ENCODE measurements at places on chromosomes 7 and 10.

DNA sequence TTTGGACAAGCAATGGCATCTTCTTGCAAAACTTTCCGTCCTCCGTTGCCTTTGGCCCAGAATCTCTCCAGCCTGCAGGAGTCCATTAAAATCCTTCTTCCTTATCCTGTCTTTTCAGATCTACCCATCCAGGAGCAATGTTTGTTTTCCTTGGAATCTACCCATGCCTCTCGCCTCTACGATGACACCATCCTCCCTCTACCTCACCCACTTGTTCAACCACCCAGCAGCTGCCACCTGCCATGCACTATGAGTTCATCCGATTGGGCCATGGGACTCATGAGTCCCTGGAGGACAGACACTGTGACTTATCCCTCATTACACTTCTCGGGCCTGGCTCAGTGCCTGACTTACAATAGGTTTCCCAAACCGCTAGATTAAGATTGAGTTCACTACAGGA lies 26.8 kb upstream of the MGMT start:
- no peak for DNase-seq

- DNase-seq: peak; percentile 32
These were observed 9.4 kb downstream of the CLDN12 start for GRCh38 chr7:90412458-90413184.

DNA sequence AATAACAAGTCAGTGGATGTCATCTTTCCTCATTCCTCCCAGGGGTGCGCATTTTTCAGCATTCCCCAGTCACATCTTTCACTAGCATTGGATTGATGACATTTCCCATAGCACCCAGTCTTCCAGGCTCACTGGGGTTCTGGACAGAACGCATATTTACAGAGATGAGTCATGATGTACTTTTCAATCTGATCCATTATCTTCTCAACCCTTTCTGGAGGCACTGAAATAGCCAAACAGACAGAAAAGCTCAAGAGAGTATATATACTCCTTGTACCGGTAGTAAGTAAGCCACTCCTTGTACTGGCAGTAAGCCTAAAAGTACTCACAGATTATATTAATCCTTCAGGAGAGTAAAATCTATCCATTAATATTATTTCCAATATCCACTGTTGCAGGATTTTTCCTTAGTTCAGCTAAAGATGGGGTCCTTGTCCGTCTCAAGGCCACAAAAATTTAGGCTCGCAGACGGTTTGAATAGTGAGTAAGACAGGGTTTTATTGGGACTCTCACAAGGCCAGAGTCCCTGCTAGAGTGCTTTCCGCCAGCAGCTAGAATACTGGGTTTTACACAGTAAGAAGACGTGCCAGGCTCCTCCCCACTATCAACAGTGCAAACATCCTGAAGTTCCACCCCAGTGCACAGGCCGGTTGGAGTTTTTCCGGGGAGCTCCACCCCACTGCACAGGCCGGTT lies 60.8 kb downstream of the MDH2 start:
- DNase-seq: no peak

DNA sequence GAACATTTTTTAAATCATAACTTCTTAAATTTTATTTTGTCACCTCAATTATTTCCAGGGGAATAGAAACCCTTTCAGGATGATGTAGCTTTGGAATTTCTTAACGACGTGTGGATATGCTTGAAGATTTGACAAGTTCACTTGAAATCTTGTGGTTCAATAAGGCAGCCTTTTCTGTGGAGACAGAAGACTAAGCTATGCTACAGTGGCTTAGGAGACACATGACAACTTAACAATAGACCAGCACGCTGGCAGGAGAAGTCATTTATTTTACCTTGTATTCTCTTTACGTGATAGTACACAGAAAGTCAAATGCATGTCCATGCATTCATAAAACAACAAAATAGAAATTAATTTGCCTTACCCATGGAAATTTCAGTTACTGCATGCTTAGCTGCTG lies 181.6 kb downstream of the GRM3 start:
- no peak for DNase-seq

DNA sequence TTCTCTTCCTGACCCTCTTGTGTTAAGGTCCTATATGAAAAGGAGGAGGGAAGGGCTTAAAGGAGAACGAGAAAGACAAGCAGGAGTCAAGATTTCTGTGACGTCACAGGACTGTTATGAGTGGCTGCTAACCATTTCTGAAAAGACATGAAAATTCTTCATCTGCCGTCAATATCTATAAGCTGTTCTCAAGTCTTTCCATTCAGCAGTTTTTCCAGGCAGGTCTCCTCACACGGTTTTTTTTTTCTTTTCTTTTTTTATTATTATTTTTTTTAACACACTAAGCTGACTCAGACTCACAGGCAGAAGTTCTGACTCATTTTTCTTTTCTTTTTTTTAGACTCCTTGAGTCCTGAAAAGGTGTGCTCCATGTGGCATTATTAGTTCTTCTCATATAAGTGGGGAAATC lies 72.0 kb downstream of the DGKI start:
- DNase-seq: peak; percentile 3

- no peak for DNase-seq
These were observed 205.4 kb downstream of the MBL2 start for GRCh38 chr10:52567247-52567580.

DNA sequence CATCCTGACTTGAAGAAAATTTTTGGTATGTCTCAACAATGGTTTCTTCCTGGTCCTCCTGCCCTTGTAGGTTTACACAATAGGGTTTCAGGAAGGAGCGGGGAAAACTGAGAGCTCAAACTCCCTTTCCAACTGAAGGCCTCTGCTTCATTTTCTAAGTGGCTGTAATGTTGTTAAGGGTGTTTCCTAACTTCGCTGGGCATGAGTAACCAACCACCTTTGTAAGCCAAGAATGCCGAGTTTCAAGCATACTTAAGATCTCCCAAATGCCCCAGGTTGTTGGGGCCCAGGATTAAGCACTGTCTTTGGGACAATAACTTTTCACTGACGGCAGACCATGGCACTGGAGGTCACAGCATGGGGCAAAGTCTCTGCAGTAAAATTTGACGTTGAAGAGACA lies 33.6 kb upstream of the DRGX start:
- DNase-seq: no peak

GRCh38 chr7:130953196-130953595 lies 219.2 kb upstream of the KLF14 start:
- DNase-seq: no peak

- peak; percentile 46 for DNase-seq
These were observed 6.1 kb upstream of the COA1 start for GRCh38 chr7:43735403-43735801.

DNA sequence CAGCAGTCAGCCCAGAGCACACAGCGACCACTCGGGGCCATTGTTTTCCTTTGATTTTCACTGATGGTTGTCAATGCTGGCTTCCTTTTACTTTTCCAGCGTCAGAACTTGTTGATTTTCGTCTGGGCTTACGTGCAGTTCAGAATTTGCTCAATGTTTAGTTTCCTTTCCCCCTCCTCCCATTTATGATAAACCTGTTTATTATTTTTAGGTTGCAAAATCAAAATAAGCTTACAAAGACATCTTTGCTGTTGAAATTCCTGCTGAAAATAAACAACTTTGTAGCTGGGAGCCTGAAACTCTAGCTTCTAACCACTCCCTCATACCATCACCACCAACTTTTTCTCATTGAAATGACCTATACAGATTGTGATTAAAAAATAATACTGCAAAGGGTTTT lies 83.1 kb upstream of the LYZL1 start:
- no peak for DNase-seq

- peak; percentile 19 for DNase-seq
These were observed 21.4 kb upstream of the RSBN1L start for GRCh38 chr7:77674878-77675277.

GRCh38 chr10:119762805-119763798 lies 37.3 kb downstream of the INPP5F start:
- DNase-seq: no peak

- DNase-seq: no peak
These were observed 45.2 kb upstream of the MSMB start for GRCh38 chr10:46091080-46091827.

GRCh38 chr7:154649434-154649833 lies 353.5 kb downstream of the PAXIP1 start:
- DNase-seq: no peak

GRCh38 chr10:3568983-3569382 lies 216.0 kb downstream of the KLF6 start:
- DNase-seq: no peak

DNA sequence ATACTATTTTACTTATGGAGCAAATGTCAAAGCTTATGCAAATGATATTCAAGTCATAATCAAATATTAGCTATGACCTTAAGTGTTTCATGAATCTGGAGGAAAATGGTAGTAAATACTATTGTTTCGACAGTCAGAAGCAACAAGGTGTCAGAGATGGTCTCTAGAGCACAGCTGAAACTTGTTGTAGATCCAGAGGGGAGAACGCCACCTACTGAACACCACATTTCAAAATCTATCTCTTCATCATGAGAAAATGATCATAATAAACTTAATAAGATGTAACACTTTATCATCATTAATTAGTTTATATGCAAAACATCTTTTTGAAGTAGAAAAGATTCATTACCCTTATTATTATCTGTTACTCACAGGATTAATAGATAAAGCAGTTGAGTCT lies 418.7 kb downstream of the GATA3 start:
- DNase-seq: peak; percentile 14

DNA sequence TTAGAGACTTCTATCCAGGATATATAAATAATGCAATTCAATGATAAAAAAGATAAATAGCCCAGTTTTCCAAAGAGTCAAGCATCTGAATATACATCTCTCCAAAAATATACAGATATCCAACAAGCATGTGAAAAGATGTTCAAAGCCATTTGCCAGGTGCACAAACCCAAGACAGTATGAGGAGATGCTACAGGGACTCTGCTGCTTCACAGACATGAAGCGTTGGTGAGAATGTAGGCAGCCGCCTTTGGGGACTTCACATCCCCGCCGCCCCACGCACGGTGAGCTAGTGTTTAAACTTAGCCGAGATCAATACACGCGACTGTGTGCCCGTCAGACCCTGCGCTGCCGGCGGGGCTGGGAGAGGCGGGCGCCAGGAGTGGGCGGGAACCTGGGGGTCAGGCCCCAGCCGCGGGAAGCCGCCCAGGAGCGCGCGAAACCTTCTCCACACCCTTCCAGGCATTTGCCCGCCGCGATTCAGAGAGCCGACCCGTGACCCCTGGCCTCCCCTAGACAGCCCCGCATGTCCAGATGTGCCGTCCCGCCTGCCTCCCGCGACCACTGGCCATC lies 927 bp upstream of the ALOX5 start:
- DNase-seq: peak; percentile 44

DNA sequence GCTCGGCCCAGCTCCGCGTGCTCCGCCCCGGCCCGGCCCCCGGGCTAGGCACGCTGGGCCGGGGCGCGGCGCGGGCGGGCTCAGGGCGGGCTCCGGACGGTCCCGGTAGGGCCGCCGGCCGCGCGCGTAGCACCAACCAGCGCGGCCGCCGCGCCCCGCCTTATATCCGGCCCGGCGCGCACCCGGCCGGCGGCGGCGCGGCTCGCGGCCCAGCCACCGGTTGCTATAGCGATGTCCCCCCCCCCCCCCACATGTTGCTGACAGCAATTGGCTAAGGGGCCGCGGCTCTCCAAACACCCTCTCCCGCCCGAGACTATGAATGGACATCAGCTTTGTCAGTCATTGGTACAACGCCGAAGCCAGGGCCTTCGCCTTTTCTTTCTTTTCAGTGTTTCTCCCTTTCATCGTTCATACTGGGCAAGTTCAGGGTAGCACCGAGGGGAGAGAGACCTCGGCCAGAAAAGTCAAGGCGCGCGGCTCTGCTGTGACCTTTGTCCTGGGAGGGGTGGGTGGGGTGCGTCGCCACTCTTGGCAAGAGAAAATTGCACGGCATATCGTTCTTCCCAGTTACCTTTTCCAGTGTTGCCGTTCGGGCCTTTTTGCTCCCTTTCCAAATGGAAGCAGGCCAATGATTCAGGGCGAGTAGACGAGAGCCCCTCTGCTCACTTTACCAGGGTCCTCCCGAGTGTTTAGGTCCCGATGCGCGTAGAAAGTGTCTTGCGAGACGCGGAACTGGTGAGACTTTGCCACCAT lies 354.2 kb downstream of the DNAJB6 start:
- no peak for DNase-seq

DNA sequence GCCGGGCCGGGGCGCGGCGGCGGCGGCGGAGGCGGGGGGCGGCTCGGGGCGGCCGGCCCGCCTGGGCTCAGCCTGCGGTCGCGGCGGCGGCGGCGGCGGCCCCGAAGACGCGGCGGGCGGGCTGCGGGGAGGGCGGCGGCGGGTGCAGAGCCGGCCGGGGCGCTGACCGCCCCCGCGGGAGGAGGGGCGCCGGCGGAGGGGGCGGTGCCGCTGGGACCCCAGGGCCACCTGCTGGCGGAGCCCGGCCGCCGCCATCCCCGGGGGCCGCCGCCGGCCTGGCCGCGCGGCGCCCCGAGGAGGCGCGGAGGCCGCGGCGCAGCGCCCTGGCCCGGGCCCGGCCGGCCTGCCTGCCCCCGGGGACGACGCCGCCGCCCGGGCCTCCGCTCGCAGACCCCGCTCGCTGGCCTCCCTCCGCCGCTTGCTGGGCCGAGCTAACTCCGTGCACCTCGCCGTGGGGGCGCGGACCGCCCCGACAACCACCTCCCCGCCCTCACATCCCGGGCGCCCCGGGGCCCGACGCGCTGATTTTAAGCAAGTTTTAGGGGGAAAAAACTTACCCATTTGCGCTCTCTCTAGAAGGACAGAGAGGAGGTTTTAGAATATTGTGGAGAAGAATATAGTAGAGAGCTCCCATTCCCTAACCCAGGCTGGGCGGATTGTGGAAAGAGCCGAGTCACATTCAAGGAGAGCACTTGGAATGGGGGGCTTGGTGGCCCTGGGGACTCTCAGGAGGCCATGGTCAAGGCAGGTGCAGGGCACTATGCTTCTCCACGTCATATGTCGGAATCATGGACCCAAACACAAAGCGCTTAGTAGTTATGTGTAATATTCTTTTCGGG lies at the start of gene BEND7:
Gene BEND7, minus strand, starts transcription at position 140 of the 839 bp plus-strand sequence. CDS start 481 bp downstream, outside the sequence.
- DNase-seq: peak; percentile 48

- DNase-seq: no peak
These were observed 261.5 kb downstream of the MALRD1 start for GRCh38 chr10:19310066-19310465.

DNA sequence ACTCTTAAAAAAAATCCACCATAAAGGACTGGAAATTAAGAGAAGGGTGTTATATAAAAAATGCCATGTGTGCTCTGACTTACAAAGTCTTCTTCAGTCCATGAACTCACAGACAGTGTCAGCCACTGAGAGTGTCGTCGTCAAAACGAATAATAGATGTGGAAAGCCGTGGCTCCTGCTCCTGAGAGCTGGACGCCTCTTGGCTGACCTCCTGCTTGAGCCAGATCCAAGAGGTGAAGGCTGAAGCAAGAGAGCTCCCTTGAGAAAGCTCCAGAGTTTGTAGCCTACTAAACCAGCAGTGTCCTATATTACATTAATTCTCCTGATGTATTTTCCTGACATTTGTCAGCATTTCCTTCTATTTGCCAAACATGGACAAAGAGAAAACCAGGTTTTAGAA lies 234.3 kb upstream of the C7orf33 start:
- DNase-seq: no peak

GRCh38 chr10:650441-650851 lies 39.0 kb downstream of the DIP2C start:
- no peak for DNase-seq

GRCh38 chr7:70657989-70658632 lies 473.8 kb upstream of the GALNT17 start:
- DNase-seq: no peak

GRCh38 chr10:25839683-25840082 lies 94.3 kb upstream of the MYO3A start:
- DNase-seq: no peak

- DNase-seq: no peak
These were observed 26.9 kb downstream of the MYPN start for GRCh38 chr10:68135922-68136792.

Measured in stimulated activated CD4-positive, alpha-beta T cell treated with anti-CD3 and anti-CD28 coated beads, Interleukin-15, amount 100 ng/mL, for 24 hours (primary cell).